ENCODE measurements at places on chromosomes 5 and 9.

GRCh38 chr5:31614151-31615020 lies 24.5 kb upstream of the PDZD2 start:
- DNase-seq, result no peak

- no peak for DNase-seq
These were observed 10.1 kb downstream of the TLR4 start for GRCh38 chr9:117714282-117714681.

DNA sequence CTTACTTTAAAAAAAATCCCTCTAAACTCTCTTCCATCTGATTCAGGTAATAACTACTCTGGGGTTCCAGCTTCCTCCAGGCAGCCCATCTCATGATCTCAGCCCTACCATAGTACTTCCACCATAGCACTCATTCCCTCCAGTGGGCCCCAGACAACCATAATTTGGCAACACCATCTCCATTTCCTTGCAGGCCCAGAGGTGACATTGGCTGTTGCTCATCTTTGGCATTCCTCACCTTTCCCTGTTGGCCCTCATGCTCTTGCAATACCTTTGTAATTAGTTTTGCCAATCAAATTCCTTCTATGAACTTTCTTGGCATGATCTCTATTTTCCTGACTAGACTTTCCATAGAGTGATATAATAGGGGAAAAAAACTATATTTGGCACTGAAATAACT lies 60.1 kb downstream of the TAF11L14 start:
- no peak for DNase-seq

GRCh38 chr9:83649515-83649914 lies 26.6 kb downstream of the IDNK start:
- DNase-seq, result no peak
